ENCODE measurements at places on chromosomes 2 and 18.

DNA sequence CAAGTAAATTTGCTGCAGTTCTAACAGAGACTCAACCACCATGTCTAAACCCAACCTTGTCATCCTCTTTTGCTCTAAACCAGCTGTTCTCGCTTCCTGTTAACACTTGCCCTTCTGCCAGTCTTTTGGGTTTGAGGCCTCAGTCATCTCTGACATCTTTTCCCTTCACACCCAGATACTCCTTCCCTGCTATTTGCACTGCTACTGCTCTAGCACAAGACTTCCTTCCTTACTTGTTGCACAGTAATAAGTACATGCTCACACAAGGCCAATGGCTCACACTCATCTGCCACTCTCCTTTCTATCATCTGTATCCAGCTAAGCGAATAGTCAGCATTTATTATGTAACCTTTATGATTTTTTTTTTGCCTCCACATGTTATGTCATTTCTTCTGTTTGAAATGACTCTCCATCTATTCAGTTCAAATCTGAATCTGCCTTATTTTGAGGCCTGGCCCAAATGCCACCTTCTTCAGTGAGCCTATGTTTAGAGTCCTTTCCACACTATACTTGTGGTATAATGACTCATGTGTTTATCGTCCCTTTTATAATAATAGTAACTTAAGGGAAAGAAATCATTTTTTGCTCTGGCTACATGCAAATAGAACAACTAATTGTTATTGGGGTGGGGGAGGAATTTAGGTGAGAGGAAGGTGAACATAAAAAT lies 22.5 kb upstream of the CDKL4 start:
- DNase-seq = no peak

DNA sequence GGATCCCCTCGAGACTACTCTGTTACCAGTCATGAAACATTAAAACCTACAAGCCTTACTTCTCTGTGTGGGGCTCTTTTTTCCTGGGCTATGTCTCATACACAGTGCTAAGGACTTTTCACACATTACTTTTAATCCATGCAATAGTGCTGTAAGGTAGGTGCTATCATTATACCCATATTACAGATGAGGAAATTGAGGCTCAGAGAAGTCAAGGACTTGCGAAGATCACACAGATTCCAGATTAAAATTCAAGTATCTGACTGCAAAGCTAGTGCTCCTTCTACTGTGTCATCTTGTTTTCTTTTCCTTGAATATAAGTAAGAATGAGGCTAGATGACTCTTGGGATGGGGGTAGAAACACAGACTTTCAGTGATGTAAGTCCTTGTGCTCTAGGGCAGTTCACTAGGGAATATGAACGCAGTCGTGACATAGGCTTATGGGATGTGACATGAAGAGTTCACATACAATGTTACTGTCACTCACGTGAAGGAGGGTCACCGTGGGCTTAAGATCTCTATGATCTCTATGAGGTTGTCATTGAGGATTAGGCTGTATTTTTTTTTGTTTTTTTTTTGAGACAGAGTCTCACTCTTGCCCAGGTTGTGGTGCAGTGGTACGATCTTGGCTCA lies 7.0 kb upstream of the DGUOK start:
- no peak for DNase-seq

GRCh38 chr2:153543635-153544071 lies 65.1 kb upstream of the RPRM start:
- DNase-seq = peak; percentile 7

DNA sequence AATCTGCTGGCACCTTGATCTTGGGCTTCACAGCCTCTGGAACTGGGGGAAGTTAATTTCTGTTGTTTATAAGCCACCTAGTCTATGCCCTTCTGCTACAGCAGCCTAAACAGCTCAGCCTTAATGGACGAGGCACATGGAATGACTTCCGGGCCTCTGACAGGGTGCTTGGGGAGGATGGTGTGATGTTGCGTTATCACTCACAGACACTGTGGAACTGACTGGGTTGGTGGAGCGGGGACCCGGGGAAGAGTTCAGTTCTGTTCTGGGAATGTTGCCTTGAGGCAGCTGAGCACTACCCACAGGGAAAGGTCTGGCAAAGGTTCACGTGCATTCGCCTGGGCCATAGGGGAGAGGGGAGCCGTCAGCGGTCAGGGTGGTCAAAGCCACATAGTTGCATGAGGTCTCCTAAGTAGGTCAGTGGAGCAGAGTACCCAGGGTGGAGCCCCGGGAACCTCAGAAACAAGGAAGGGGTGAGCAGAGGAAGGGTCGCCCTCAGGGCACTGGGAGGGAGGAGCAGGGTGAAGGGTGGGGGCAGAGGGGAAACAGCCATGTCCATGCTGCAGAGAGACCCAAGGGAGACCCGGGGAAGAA lies 36.2 kb downstream of the LRRFIP1 start:
- no peak for DNase-seq

DNA sequence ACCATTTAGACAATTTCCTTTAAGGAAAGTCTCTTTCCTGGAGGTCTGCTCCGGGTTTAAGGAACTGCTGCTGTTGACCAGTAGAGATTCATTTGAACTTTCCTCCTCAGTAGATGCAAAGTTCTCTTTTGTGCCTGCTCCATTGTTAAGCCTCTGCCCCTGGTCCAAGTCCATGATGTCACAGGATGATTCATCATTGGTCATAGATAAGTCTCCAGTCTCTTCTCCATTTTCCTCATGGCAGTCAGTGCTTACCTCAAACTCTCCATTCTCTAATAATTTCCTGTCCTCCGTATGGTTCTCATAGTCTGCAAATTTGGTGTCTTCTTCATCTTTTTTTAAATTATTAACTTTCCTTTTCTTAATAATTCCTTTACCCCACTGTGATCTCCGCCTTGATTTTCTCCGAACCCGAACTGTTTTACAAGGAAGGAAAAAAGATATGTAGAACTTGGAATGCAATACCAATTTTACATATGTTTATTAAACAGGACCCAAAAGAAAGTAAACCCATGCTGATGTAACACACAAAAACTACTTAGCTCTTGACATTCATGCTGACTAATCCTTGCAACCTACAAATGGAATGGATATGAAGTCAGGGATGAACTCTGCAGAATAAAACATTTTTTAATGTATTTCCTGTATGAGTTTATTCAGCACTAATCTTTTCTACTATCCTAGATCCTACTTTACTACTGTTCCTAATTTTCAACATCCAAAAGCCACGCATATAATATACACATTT lies 169.1 kb downstream of the ATAD2B start:
- no peak for DNase-seq

DNA sequence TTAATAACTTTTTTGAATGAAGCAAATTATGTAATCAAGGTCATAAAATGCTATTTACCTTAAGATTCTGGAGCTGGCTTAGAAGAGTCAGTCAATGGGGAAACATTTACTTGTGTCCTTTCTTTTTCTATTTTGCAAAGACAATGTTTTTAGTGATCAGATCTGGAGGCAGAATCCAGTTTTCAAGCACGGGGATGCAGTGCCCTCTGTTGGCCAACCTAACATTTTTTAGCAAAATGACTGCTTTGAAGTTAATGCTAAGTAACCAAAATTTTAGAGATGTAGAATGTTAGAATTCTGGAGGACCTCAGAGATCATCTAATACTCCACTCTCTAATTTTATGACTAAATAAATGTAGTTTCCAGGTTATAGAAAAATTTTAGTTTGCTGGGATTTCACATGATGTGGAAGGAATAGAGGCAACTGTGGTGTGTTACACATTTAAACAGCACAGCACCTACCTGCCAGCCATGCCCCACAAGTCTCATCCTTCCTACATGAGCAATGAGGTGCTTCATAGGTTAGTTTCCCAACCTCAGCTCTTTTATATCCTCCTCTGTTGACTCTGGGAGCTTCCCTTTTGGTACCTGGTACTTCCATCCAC lies 23.6 kb upstream of the SLC9A4 start:
- peak; percentile 65 for DNase-seq

DNA sequence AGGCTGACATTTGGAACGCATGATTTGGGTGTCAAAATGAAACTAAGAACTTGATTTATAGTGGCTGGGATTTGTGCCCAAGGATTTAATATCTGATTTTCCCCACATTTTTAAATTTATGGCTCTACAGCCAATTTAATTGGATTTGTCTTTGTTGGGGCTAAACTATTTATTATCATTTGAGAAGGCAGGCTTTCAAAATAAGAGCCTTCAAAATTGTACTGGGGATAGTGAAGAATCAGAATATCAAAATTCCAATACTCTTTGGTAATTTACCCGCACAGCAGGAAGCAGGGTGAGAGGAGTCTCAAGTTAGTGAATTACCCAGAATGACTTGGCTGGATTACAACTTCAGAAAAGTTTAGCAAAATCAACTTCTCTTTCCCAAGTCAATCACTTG lies 278.1 kb downstream of the LRATD1 start:
- no peak for DNase-seq

- DNase-seq = no peak
Measured at GRCh38 chr2:33111002-33111446, 164.3 kb downstream of the LTBP1 start.

DNA sequence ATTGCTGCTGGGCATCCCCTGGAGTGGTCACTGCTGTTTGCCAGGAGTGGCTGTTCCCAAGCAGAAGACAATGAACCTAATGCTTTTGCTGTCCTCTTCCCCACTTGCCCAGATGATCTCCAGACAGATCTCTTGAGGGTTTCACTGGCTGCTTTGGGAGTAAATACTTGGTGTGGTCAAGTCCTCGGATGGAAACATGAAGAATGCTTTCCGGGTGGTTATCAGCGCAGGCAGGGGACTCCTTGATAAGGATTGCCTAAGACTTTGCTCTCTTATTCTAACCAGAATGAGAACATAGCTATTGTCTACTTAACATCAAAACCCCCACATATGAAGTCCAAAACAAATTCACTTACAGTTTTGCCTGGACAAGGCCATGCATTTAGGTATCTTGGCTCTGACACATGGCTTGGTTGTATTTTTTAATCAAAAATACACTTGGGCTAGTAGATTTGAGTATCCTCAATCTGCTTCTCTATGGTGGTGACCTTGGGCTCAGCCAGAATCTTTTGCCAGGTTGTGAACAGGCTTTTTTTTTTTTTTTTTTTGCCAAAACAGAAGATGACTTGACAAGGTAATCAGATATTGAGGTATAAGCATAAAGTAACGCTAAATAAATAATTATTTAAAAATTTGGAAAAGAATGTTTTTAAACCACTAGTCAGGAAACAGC lies 34.8 kb upstream of the MYO3B start:
- no peak for DNase-seq

GRCh38 chr2:159939946-159940345 lies 122.5 kb downstream of the PLA2R1 start:
- DNase-seq = no peak

DNA sequence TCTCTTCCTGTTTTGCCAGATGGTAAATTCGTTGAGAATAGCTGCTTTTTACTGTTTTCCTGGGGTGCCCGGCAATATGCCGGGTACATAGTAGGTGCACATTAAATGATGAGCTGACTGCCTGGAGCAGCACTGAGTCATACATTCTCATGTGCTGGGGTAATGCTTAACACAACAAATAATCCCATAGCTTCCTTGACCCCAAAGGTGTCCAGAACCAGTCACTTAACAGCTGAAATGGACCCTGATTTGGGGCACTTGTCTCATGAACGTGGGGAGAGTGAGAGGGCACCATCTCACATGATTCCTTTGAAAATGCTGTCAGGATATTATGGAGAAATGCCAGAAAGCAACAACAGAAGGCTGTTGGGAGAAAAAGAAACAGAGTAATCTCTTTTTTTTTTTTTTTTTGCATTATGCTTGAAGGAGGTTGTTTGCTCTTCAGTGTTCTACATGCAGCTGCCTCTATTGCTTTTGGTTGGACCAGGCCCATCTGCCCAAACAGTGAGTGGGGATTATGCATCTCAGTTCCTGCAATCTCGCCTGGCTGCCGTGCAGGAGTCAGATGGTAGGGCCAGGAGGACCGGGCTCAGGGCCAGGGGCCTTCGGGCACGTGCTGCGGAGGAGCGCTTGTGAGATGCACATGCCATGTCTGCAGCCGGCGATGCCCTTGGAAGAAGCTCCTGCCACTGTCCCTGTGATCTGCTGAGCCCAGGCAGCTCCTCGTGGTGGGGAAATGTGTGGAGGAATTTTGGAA lies 162.1 kb downstream of the SH3RF3 start:
- DNase-seq = no peak

DNA sequence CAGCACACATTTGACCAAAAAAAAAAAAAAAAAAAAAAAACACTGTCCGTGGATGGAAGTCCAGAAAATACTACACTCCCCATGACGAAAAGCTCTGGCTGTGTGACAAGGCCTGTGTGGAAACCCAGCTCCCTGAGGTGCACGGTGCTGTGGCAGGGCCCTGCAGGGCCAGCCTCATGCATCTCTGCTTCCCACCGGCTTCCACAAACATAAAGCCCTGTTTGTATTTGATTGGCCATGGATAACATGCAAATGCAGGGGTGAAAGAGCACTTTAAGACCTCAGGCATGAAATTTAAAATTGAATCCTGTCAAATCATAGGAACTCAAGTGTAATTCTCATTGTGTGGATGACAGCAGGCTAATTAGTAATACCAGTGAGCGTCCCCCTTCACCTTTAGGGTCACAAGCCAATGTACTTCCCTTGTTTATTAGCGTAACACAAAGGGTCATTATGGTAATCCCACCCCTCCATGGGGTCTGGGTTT lies 757.2 kb downstream of the GALR1 start:
- DNase-seq = no peak

DNA sequence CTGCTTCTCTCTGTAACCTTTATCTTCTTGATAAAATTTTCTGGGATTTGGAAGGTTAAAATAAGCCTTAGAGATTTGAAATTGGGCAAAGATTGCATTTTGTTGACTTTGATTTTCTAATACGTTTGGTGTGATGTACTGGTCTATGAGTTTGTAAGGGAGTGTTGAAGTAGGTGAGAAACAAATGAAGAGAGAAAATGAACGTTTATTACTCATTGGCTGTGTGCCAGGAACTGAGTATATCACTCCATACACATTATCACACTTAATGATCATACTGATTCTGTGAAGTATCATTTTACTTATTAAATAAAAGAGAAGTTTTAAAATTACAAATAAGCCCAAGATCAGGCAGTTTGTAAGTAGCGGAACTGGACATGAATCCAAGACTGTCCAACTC lies 795.1 kb upstream of the ZEB2 start:
- no peak for DNase-seq

- DNase-seq = peak; percentile 71
Measured at GRCh38 chr2:126886211-126886915, 12.3 kb upstream of the TEX51 start.

GRCh38 chr2:36389091-36389564 lies 33.5 kb downstream of the CRIM1 start:
- DNase-seq = no peak

- no peak for DNase-seq
Measured at GRCh38 chr2:181882246-181883020, 9.1 kb upstream of the ITPRID2 start.

DNA sequence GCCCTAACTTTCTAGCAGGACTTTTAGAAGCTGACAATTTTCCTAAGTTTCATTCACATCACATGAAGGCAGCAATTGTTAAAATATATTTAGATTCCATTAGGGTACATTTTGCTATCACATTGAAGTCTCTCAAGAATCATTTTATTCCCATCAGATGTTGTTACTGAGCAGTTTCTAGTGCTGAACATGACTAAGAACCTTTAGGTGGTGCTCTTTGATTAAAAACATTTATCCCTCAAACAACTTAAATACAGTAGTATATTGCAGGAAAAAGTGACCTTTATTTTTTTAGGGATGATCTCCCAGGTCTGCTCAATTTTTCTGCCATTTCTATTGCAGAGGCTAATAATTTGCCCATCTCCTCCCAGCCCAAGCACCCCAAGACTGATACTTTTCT lies 22.9 kb upstream of the NARS1 start:
- DNase-seq = no peak
